Small intestine (tissue), 16 donors: ENCODE measurements at places on chromosomes 7 and 10. TPM values are rescaled to one million over a fixed set of nuclear protein-coding genes. Genes with fewer than 3 reads are reported as not detected.

DNA sequence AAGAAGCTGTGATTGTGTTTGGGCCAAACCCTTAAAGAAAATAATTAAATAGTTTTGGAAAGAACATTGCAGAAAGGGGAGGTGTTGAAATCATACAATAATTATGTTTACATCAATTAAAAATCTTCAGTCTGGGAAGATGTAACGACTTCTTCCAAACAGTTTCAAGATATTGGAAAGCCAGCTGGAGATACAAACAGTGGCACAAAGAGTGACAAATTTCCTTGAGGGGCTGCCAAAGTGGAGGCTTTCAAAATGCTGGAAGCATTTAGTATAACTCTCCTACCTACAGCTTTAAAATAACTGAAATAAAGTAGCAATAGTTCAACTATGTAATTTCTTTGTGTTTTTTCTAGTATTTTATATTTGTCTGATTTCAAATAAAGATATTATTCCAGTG, 405.0 kb downstream of the DNAJB9 start:
- H3K4me3 ChIP-seq: no peak overlapping the region
- H3K27me3 ChIP-seq: no peaks in the 10 kb centered on the region
- no peaks in the 10 kb centered on the region for H3K4me1 ChIP-seq

DNA sequence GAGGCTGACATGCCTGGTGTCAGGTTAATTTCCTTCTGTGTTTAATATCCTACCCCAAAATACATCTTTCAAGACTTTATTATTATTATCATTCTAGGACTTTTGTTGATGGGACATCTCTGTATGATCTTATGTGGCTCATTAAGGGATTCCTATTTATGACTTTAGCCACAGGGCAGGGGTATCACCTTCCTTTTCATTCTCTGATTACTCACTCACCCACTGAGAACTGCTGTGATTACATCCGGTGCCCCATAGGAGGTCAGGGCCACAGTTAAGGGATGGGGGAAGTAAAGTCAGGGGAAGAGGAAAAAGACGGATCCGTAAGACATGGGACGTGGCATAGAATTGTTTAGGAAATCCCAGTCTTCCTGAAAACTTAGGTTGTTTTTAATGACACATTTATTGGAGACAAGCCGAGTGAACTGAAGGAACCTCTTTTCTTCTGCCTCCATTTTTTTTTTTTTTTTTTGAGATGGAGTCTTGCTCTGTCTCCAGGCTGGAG, 61.0 kb upstream of the PITRM1 start:
- no peaks in the 10 kb centered on the region for H3K4me1 ChIP-seq
- no peak overlapping the region for H3K27ac ChIP-seq
- no peaks in the 10 kb centered on the region for H3K36me3 ChIP-seq
- no peaks in the 10 kb centered on the region for H3K27me3 ChIP-seq
- DNase-seq: no peak

The CPXM2 gene
- 0.89 TPM for polyA plus RNA-seq

GRCh38 chr10:80468806-80469421, 14.8 kb downstream of the TSPAN14 start:
- H3K27me3 ChIP-seq: no peaks in the 10 kb centered on the region
- H3K36me3 ChIP-seq: peaks cover 53% of the 10 kb centered on the region
- no peak overlapping the region for H3K27ac ChIP-seq
- no peak overlapping the region for H3K4me3 ChIP-seq
- H3K4me1 ChIP-seq: peaks cover 31% of the 10 kb centered on the region
- DNase-seq: no peak

- no peaks in the 10 kb centered on the region for H3K36me3 ChIP-seq
- DNase-seq: peak; percentile 25
- H3K27me3 ChIP-seq: no peaks in the 10 kb centered on the region
- H3K4me3 ChIP-seq: no peak overlapping the region
Measured at GRCh38 chr7:133539016-133539415, 286.1 kb downstream of the EXOC4 start.

The PRKAR1B gene
- 32.3 TPM for polyA plus RNA-seq

DNA sequence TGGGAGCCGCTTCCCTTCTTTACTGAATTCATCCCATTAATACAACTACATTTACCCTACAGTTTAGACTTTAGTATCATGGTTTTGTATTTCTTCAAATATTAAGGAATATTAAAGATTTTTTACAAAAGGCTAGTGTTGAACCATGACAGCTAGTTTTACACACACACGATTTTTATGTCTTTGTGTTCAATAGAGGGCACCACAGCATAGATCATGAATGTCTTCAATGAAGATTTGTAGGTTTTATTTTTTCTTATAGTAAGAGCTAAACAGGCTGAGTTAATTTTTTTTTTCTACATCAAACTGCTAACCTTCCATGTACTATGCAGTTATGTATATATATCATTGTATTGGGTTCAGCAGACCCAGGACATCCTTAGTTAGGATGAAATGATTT, 76.9 kb downstream of the SNX10 start:
- no peak overlapping the region for H3K4me3 ChIP-seq
- DNase-seq: no peak
- H3K36me3 ChIP-seq: peaks cover 2% of the 10 kb centered on the region

DNA sequence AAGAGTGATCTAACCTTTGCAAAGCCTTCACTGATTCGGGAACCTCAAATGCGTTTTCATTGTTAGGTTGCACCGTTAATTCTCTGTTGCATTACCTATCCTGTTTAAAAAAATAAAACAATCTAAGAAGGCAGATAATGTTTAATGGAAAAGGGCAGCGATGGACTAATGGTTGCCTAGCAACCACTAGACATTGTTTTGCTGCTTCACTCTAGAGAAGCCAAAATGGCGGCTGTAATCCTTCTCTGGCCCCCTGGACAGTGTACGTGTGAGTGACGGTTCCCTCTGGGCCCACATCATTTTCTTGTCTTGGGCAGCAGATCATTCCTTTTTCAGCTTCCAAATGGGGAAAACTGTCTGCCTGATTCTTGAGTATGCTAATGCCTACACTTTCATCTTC, 43.3 kb downstream of the FAM204A start:
- H3K36me3 ChIP-seq: no peaks in the 10 kb centered on the region
- H3K4me1 ChIP-seq: no peaks in the 10 kb centered on the region
- no peak overlapping the region for H3K27ac ChIP-seq
- H3K27me3 ChIP-seq: no peaks in the 10 kb centered on the region

The SLIT1 gene
- polyA plus RNA-seq: 0.12 TPM
